ENCODE measurements at places on chromosomes 7 and 10. TPM values are rescaled to one million over a fixed set of nuclear protein-coding genes. Genes with fewer than 3 reads are reported as not detected.

DNA sequence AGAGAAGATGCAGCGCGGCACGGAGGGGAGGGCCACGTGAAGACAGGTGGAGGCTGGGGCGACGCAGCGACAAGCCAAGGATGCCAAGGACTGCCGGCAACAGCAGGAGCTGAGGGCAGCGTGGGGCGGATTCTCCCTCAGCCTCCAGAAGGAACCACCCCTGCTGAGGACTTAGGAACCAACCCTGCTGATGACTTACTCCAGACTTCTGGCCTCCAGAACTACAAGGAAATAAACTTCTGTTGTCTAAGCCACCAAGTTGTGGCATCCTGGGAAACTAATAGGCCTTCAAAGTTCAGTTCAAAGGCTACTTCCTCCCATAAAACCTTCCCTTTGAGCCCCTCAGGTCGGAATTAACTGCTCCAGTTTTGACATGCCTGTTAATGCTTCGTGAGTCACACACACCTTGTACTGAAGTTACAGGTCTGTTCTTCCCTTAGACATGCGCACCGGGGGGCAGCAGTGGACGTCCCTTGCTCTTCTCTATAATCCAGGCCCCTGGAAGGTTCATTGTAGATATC lies 88.4 kb upstream of the RHEB start:
- DNase-seq, result peak; percentile 30

DNA sequence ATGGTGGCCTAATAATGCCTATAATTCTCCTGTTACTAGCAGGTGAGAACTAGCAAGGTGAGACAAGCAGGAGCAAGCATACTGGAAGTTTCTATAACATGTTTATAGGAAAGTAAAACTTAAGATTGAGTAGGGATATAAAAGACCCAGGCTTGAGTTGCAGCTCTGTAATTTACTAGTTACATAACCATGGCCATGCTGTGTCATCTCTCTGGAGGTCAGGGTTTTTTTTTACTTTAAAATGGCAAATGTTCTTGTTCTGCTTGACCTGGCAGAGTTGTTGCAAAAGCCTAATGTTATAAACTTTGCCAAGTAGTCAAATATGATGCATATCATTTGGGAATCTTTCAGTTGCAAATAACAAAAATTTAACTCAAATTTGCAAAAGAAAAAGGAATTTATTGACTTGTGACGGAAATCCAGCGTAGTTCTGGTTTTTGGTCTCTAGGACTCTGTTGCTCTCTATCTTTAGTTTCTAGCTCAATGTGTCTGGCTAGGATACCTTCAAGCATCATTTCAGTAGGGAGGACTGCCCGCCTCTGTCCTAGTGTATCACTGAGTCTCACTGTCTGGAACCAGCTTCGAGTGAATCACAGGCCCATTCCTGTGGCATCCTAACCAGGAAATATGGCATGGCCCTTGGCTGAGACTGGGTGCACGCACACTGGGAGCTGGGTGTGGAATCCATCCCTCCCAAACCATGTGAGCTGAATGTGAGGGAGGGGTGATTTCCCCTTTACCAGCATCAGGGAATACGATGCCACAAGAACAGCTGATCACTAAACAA lies 67.9 kb downstream of the ADAM22 start:
- no peak for DNase-seq

GRCh38 chr10:19623321-19623720 lies 192.9 kb upstream of the PLXDC2 start:
- no peak for DNase-seq

GRCh38 chr7:103685646-103686045 lies 239.6 kb upstream of the SLC26A5 start:
- no peak for DNase-seq

Gene GPR37
- 17.1 TPM for total RNA-seq

Gene BTBD16
- not detected for total RNA-seq

Gene CCM2
- 38.3 TPM for total RNA-seq

Gene CRPPA
- 4.6 TPM for total RNA-seq

DNA sequence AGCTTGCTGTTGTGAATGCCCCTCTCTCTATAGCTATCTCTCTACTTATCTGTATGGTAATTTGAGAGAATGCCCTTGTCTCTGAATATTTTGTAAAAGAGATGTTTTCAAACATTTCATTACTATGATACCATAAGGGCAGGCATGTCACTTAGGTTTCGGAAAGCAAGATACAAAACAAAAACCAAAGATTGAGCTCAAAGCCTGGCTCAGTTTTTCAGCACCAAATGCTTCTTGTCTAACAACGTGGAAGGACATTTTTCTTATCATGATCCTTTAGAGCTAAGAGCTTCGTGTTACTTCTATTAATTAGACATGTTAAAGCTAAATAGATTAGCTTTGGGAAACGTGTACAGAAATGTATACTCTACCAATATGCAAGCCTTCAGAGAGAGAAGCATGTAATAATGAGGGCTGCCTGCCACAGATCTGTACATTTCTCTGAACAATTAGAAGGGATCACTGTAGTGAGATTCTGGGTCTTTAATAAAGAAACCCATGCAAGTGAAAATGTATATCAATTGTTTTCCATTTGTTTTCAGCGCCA lies 148.9 kb downstream of the ARID5B start:
- peak; percentile 47 for DNase-seq

DNA sequence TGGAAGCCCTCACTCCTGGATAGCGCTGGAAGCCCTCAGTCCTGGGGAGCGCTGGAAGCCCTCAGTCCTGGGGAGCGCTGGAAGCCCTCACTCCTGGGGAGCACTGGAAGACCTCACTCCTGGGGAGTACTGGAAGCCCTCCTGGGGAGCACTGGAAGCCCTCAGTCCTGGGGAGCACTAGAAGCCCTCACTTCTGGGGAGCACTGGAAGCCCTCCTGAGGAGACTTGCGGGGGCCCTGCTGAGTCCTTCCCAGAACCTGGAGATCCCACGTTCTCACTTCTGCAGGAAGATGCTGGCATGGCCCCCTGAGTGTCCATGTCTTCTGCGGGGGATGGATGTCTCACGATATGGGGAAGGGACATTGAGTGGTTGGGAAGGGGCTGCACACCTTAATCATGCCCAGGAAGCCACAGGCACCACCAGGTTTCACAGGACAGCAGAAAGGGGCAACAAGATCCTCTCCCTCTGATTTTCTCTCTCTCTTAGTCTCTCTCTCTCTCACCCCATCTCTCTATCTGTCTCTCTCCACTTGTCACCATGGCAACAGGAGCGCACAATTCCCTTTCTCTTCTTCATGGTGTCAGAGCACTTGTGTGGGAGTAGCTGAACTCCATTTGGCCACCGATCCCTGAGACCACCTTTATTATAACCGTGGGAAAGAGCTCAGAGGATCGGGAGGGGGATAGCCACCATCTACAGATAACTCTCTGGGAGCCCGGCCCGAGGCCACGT lies 267.0 kb downstream of the TCERG1L start:
- DNase-seq, result no peak

- no peak for DNase-seq
Observed at GRCh38 chr7:21617916-21618390, 75.1 kb downstream of the DNAH11 start.

Gene RAPGEF5
- 0.21 TPM for total RNA-seq

Gene CALML5
- total RNA-seq, result not detected

DNA sequence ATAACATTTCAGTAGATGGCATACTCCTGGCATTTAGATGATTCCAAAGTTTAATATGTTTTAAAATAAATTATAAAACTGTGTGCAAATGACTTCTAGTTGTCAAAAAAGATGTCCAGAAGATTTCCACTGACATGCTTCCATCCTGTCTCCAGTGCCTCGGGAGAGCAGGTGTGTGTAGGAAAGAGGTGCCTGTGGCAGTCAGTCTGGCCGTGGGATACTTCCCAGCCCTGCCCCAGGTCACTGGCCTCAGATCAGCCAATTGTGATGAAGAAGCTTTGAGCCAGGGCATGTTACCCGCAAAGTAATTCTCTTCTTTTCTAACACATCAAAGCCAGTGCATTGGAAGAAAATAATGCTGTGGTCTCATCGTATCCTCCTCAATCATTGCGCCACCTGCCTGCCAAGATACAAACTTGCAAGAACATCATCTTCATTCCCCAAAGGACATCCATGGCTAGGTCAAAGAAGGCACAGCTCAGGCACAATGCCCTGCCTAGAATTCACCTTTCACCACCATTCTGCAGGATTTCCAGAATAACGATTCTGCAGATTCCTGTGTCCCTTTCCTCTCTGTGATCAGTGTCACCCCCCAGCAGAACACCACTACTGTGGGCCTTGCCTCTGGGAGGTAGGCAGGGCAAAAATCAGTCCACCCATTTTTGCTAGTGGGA lies 6.3 kb upstream of the KCNMA1 start:
- DNase-seq, result peak; percentile 44

DNA sequence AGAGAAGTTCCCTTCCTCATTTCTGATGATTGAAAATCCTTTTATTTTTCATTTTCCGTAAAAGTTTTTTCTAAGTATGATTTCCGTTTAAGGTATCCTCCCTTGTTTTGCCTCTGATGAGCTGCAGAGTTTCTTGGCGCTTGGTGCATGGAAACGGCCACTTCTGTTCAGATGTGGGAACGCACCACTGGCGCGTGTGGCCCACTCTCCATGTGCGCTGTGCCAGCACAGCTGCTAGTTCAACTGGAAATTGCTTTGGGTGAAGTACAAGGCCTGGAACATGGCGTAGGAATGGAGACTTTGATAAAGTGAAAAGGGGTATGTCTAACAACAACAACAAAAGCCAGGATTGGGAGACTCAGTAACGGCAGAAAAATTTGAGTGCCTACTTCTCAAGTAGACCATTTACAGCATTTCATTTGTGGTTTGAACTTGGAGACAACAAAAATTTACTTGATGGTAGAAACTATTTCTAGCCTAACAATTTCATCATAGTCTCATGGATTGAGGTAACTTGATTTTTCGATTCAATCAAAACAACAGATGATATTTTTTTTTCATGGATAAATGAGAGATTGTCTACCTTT lies 364.2 kb downstream of the SUGCT start:
- DNase-seq, result no peak

DNA sequence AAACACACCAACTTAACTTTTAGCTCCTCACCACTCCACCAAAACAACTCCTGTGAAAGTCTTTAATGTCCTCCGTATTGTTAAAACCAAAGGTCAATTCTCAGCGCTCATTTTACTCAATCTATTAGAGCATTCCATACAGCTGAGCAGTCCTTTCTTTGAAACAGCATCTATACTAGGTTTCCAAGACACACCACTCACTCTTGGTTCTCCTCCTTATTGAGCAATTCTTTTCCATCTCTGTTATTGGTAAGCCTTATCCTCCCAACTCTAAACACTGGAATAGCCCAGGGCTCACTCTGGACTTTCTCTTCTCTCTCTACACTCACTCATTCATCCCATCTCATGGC lies 34.9 kb downstream of the COA1 start:
- DNase-seq, result no peak

- DNase-seq, result no peak
Observed at GRCh38 chr10:102401735-102402511, 6.4 kb downstream of the NFKB2 start.

All from cardiac muscle cell (in vitro differentiated cells and primary cell).